NCI-H2081 treated with DMSO at 0.1 percent for 48 hours (cell line): ENCODE measurements at places on chromosomes 2 and 18.

- no peak for DNase-seq
Observed at GRCh38 chr2:26874514-26874913, 26.6 kb downstream of the DPYSL5 start.

- DNase-seq: no peak
Observed at GRCh38 chr2:241271706-241272302, 43.7 kb downstream of the HDLBP start.

- DNase-seq: no peak
Observed at GRCh38 chr2:171436307-171436706, 2.3 kb downstream of the DCAF17 start.

DNA sequence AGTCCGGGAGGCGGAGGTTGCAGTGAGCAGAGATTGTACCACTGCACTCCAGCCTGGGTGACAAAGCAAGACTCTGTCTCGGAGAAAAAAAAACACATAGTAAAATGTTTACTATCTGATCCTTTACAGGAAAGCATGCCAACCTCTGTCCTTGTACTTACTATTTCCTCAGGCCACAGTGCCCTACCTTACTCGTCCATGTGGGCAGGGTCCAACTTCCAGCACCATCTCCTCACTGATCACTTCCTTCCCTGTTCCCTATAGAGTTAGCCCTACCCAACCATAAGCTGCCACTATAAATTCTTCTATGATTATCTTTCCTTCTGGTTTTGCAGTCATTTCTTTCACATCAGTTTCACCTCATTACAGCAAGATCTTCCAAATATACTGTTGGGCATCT lies 136.2 kb downstream of the MYO5B start:
- DNase-seq: no peak

DNA sequence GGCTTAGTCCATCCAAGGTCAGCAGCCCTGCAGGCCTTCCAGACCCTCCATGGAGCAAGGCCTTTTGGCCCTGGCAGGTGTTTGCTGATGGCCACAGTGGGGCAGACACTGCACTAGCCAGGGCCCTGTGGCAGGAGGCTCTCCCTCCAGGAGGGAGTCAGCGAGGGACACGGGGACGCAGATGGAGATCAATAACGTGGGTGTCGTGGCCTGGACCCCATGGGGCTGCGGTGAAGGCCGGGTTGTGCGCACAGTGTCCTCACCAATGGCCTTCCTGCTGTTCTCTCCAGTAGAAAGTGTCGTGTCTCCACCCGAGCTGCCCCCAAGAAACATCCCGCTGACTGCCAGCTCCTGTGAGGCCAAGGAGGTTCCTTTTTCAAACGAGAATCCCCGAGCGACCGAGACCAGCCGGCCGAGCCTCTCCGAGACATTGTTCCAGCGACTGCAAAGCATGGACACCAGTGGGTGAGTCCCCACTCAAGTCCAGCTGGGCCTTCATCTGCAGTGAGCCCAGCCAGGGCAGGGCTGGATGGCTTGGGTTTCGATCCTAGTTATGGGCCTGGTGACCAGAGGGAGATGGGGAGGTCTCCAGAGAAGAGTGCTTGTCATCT lies 65.4 kb downstream of the INPP5D start:
- DNase-seq: no peak

DNA sequence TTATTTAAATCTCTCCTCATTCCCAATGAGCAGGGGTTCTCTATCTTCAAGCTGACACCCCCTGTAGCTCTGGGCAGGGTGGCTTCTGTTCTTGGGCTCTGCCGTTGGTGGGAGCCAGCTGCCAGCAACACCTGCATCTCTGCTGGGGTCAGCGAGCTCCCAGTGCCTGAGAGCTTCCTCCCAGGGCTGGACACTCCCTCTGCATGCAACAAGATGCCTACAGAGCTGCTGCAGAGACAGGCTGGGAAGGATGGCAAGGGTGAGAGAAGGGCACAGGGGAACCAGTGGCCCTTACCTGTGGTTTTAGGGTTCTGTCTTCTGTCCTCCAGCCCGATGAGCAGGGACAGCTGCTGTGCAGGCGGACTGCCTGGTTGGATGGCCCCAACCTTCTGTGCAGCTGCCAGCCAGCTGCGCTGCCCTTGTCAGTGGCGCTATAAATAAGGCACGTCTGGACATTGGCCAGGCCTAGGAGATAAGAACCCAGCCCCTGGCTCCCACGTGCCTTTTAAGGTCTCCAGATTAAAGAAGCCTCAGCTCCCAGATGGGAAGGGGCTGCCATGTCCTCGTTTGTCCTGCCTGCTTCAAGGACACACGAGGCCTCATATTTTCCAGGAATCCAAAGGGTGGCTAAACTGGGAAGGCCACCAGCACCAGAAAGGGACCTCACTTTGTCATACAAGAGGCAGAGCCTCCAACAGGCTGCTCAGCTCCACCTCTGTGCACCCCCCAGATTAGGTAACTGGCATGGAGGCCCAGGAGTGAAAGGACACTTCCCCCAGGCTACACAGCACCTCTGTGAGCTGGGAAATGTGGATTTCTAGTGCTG lies 39.5 kb upstream of the FHL2 start:
- DNase-seq: no peak

DNA sequence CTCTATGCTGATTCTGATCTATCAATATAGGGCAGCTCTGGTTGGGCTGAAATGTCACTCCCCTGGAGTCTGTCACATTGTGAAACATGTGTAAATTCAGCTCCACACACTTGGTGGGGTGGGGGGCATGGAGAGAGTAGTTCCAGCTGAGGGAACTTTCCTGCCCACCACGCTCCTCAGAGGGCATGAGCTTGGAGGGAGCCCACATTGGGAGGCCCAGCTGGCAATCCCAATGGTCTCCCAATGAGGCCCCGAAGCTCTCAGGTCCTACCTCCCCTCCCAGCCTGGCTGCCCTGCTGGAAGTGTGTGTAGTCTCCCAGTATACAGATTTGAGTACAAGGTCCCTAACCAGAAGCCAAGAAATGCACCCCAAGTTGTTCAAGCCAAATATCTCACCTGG lies 31.5 kb downstream of the GYPC start:
- DNase-seq: no peak

DNA sequence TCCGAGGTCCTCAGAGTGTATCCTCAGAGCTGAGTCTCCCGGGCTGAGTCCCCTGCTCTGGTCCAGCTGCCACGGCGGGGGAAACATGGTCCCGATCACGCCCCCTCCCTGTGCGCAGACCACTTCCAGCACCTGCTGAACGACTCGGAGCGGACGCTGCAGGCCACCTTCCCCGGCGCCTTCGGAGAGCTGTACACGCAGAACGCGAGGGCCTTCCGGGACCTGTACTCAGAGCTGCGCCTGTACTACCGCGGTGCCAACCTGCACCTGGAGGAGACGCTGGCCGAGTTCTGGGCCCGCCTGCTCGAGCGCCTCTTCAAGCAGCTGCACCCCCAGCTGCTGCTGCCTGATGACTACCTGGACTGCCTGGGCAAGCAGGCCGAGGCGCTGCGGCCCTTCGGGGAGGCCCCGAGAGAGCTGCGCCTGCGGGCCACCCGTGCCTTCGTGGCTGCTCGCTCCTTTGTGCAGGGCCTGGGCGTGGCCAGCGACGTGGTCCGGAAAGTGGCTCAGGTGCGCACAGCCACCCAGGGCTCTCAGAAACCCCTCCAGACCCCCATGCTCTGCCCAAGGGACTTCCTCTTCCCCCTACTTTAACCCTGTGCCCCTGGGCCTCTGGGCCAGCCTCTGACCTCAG lies 26.7 kb downstream of the GPC1 start:
- no peak for DNase-seq

- DNase-seq: no peak
Observed at GRCh38 chr18:78092901-78093300, 843.3 kb downstream of the GALR1 start.

- no peak for DNase-seq
Observed at GRCh38 chr2:29733213-29733612, 188.2 kb downstream of the ALK start.

DNA sequence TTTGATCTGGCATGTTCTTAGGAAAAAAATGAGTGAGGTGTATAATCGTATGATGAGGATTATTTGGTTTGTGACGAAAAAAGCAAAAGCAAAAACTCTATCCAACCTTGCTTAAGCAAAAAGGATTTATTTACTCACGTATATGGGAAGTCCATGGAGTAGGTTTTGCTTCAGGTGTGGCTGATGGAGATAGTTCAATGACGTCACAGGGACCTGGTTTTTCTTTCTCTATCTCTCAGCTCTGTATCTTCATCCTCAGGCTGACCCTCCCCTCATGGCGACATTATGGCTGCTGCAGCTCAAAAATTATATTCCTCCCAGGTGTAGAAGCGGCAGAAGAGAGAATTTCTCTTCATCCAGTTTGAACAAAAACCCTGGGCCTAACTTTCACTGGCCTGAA lies 8.9 kb downstream of the TMSB10 start:
- DNase-seq: no peak

- DNase-seq: no peak
Observed at GRCh38 chr18:48751727-48752468, 198.9 kb downstream of the SMAD7 start.

DNA sequence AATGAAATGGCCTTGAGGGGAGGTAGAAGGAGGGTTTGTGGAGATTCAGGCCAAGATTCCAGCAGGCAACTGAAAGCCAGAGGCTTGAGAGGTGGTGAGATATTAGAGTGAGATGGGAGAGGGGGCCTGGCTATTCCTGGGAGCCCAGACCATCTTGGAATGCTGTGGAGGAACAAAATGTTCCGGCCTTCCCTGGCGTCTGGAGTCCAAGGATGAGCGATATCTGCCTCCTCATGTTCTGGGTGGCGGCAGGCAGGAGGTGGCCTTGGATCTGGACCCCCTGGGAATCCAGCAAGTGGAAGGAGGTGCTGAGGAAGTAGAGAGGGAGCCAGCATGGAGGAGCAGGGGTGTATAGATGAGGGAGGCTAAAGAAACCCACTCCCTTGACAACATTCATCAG lies 335.9 kb downstream of the CYP26B1 start:
- DNase-seq: no peak

DNA sequence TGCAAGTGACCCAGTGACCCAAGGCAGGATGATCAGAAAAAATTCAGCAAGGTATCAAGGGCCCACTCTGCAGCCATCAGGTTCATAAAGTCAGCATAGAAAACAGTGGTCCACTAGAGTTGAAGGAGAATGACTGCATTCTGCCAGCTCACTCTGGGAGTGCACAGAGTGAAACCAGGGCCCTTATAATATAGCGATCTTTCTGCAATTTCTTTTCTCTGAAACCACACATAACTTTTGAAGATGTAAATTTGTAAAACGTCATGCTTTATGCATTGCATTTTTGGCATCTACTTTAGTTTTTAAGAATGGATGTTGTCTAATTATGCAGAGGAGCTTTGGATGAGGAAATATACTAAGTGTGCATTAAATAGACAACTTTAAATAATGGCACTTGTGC lies 225.0 kb upstream of the SMIM21 start:
- no peak for DNase-seq

GRCh38 chr2:45826460-45826859 lies 175.0 kb downstream of the PRKCE start:
- no peak for DNase-seq

DNA sequence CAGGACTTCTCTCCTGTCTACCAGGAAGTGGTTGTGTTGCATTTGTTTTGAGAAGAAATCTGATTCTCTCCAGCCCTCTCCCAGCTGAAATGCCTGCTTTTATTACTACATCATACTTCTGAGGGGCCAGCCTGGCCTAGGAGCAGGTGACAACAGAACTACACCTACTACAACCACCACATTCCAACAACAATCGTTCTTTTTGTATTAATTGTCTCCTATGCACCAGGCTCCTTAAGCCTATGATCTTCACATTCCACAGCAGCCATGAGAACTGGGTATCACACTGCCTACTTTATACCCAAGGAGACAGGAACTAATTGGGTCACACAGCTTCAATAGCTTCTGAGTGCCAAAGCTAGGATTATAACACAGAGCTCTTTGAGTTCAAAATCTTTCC lies 167.7 kb downstream of the TDRD15 start:
- DNase-seq: no peak

- no peak for DNase-seq
Observed at GRCh38 chr18:70553245-70553935, 264.5 kb downstream of the SOCS6 start.

DNA sequence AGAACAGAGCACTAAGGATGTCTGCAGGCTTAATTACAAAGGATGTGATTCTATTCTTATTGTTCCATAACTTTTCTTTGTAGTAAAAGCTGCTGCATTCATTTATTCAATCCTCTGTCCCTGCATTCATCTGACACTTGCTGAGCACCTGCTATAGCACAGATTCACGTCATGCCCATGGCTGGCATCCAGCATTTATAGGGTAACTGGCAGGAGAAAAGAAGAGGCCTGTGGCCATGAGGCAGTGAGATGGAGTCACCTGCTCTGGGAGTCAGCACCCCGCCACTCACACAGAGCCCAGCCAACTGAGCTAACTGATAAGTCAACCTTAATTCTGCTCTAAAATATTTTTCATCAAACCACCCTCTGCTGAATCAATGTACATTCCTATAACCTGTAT lies 18.3 kb upstream of the CDC42EP3 start:
- no peak for DNase-seq

- DNase-seq: no peak
Observed at GRCh38 chr18:22606563-22607283, 189.0 kb upstream of the CTAGE1 start.

DNA sequence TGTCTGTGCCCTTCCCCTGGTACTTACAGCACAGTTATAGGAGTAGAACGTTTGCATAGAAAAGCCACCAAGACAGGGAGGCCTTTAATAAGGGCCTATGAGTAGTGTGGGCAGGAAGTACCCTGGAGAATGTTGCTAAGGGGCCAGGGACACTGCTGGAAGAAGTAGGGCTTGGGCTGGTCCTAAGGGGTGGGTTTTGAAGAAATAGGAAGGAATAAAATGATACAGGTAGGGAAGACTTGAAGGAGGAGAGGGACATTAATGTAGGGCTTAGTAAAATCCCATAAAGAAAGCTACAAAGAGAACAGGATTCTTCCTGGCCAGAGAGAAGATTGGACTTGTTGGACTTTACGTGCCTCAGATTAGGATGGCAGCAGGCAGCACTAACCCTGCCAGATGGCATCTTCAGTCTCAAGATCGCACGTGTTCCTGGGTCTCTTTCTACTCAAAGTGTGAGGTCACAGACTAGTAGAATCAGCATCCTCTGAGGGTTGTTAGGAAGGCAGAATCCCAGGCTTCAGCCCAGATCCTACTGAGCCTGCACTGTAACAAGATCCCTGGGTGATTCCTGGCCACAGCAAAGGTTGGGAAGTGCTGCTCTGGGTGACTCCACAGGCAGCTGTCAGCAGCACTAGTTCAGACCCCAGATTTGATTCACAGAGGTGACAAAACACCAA lies 39.2 kb downstream of the EPAS1 start:
- no peak for DNase-seq

DNA sequence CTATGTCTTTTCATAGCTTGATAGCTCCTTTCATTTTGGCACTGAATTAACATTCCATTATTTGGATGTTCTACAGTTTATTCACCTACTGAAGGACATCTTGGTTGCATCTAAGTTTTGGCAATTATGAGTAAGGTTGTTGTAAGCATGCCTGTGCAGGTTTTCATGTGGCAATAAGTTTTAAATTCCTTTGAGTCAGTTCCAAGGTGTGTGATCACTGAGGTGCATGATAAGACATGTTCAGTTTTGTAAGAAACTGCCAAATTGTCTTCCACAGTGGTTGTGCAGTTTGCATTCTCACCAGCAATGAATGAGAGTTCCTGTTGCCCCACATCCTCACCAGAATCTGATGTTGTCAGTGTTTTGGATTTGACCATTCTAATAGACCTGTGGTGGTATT lies 24.2 kb downstream of the XDH start:
- no peak for DNase-seq
